ENCODE measurements at places on chromosomes 2 and 18.

- no peak overlapping the region for H3K4me3 ChIP-seq
- H3K4me1 ChIP-seq, result no peaks in the 10 kb centered on the region
- no peaks in the 10 kb centered on the region for H3K36me3 ChIP-seq
- no peaks in the 10 kb centered on the region for H3K27me3 ChIP-seq
- DNase-seq, result no peak
- H3K27ac ChIP-seq, result no peak overlapping the region
Measured at GRCh38 chr2:150944315-150944714, 317.3 kb downstream of the RBM43 start.

DNA sequence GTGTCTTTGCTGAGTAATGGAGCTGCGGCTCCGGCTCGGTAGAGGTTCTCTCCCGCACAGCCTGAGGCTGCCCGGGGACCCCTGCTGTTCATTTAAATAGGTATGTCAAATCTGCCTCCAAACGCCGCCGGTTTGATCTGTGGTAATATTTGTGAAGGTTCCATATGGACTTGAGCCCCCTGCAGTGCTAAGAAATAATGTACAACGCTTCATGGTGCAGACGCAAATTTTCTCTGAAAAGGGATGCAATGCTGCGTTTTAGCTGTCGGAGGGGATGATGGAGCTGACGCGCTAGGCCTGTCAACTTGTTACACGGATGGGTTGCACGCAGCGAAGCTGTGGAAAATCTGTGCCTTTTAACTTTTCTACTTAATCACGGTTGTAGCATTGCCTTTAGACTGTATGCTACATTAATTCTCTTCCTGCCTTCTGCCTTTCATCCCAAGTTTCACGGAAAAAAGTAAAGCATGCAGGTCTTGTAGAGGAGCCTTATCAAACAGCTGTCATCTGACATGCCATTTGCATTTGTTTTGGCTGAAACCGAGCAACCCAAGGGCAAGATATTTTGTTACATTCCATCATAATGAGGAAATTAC, 43.2 kb downstream of the MRPS9 start:
- H3K27me3 ChIP-seq, result no peaks in the 10 kb centered on the region
- H3K27ac ChIP-seq, result no peak overlapping the region
- peaks cover 8% of the 10 kb centered on the region for H3K36me3 ChIP-seq
- H3K4me3 ChIP-seq, result no peak overlapping the region

DNA sequence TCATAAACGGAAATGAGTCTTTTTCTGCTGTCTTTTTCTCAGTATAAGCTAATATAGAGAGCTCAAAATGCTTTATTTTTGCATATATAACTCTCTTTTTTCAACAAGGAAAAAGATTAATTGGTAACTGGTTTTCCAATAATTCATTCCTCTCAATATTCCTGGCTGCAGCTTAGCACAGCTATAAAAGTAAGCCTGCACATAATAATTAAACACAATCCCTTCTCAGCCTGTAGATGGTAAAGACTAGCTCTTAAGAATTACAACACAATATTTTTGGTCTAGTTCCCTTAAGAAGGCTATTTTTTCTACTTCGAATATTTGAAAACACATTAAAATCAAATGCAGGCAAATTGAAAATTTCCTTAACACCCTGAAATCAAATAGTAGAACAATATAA, 258.0 kb downstream of the DOK6 start:
- H3K36me3 ChIP-seq, result no peaks in the 10 kb centered on the region
- H3K4me1 ChIP-seq, result peaks cover 9% of the 10 kb centered on the region
- no peak for DNase-seq

GRCh38 chr18:68507781-68508180, 207.1 kb downstream of the TMX3 start:
- H3K36me3 ChIP-seq, result no peaks in the 10 kb centered on the region
- peaks cover 8% of the 10 kb centered on the region for H3K4me1 ChIP-seq
- H3K27me3 ChIP-seq, result no peaks in the 10 kb centered on the region

DNA sequence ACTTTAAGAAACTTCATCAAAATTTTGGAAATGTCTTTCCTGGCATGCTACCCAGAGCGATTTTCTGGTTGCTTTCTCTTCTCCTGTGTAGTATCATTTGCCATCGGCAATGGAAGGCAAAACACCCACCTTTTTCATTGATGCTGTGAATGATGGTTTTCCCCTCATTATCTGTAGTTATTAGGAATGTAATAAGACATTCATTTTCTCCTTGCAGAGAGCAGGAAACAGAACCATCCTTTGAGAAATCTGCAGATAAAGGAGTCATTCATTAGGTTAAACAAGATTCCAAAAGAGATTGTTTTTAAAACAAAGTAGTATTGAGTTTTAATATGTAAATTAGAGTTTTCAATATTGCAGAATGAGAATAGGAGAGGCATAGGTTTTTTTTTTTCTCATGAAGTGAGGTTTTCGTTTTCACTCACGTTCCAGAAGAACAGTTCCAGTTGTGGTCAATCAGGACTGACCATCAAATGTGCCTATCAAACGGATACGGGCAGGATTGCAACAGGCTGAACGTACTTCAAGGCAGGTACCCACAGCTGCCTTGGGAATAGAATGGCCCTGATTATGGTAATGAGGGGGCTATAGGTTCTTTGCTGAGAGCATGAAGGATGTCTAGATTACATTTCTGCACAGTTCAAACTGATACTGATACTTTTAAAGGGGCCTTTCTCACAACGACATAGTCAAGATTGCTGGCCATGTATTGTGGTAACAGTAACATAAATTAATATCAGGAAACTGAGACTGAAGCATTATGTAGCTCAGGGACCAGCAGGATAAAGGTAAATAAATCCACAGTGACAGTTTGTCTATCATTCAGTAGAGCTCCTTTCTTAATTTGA, 49.8 kb upstream of the PLA2R1 start:
- no peaks in the 10 kb centered on the region for H3K27me3 ChIP-seq
- no peak overlapping the region for H3K27ac ChIP-seq

DNA sequence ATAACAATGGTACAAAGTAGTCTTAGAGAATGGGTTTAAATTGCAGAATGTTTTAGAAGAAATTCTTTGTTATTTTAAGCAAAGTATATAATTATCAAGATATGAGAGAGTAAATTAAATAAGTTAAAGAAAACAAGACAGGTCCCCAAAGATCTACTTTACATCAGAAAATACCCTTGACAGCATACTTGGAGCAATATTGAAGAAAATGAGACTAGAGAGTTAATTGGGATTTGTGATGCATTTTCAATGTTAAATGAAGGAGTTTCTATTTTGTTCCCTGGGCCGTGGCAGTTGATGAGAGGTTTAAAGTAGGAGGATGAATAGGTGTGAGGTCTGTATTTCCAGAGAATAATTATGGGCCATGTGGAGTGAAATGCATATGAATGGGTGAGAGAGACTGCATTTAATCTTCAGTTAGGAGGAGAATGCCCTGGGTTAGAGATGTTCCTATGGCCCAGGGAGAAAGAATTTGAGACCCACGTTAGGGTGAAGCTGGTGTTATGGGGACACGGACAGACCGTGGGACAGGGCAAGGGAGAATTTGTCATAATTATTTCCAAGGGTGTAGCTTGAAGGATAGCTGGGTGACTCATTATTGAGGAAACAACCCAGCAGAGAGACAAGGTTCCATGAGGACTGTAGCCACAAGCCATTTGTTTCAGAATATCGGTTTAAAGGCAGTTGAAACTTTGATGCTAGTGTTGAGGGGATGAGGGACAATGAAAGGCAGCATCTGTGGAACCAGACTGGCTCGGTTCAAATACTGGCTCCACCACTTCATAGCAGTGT, 22.7 kb downstream of the MGAT5 start:
- H3K27me3 ChIP-seq, result no peaks in the 10 kb centered on the region
- H3K4me3 ChIP-seq, result no peak overlapping the region
- H3K4me1 ChIP-seq, result no peaks in the 10 kb centered on the region
- H3K36me3 ChIP-seq, result no peaks in the 10 kb centered on the region
- DNase-seq, result no peak
- no peak overlapping the region for H3K27ac ChIP-seq

DNA sequence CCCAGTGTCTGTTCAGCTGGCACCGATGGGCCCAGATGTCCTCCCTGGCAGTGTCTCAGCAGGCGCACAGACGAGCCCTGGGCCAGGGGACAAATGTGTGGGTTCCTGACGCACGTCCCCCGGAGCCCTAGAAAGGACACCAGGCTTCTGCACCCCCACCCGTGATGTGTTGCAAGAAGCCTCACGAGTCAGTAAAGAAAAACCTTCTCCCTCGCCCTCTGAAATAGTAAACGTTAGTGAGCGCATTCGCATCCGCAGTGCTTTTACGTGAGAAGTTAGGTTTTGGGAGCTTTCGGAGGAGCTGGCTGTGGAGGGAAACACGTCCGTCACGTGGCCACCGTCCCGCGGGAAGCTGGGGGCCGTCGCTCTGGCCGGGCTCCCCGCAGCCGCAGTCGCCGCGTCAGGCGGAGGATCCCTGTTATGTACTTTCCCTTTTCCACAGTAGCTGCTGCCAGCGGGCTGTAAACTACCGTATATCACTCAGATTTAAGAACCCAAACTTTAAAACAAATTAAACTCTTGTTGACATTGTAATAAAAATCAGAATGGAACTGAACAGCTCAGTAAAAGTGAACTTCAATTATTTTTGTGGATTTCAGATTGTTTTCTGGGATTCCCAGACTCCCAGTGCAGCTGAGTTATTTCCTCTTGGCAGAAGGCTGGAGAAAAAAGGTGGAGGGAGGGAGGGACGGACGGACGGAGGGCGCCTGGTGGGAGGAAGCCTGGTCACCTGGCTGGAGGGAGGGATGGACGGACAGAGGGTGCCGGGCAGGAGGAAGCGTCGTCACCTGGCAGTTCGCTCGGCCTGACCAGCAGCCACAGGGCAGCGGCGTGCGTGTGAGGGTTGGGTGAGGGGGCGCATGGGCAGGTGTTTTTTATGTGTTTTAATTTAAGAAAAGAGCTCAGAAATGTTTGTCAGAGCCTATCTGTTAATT, 112.1 kb downstream of the NFATC1 start:
- DNase-seq, result no peak
- no peak overlapping the region for H3K4me3 ChIP-seq
- H3K27me3 ChIP-seq, result peaks cover 93% of the 10 kb centered on the region
- no peaks in the 10 kb centered on the region for H3K36me3 ChIP-seq
- no peak overlapping the region for H3K27ac ChIP-seq
- no peaks in the 10 kb centered on the region for H3K4me1 ChIP-seq

GRCh38 chr18:38851526-38851925, 1285.9 kb upstream of the CELF4 start:
- H3K4me1 ChIP-seq, result no peaks in the 10 kb centered on the region
- no peak overlapping the region for H3K4me3 ChIP-seq
- no peak overlapping the region for H3K27ac ChIP-seq

GRCh38 chr2:201983800-201984199, 49.9 kb upstream of the FZD7 start:
- H3K4me3 ChIP-seq, result no peak overlapping the region
- H3K36me3 ChIP-seq, result no peaks in the 10 kb centered on the region
- peak overlapping the region; percentile 60 for H3K27ac ChIP-seq
- no peak for DNase-seq

DNA sequence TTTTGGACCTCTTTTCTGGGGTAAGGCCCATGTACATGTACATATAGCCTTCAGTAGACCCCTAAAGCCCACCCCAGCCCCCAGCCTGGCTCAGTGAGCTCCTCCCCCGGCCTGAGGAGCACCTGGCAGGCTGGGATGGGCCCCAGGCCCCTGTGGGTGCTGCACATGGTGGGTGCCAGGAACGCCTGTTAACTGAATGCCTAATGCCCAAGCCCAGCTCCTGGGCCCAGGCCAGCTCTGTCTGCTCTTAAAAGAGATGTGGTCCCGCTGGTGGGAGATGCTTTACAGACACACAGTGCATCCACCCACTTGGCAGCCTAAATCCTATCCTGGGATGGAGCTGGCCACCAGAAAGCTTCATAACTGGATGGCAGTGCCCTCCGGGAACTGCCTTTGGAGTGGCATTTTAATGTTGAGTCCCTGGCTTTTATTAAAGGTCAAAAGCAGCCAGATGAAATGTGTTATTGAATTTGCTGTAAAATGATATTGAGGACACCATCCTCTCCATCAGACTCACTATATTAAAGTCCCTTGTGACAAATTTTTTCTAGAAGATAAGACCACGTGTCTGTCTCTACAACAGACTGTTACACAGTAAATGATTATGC, 7.7 kb upstream of the OXER1 start:
- H3K4me1 ChIP-seq, result no peaks in the 10 kb centered on the region
- peak; percentile 78 for DNase-seq
- H3K4me3 ChIP-seq, result no peak overlapping the region
- H3K27me3 ChIP-seq, result no peaks in the 10 kb centered on the region
- H3K27ac ChIP-seq, result no peak overlapping the region

DNA sequence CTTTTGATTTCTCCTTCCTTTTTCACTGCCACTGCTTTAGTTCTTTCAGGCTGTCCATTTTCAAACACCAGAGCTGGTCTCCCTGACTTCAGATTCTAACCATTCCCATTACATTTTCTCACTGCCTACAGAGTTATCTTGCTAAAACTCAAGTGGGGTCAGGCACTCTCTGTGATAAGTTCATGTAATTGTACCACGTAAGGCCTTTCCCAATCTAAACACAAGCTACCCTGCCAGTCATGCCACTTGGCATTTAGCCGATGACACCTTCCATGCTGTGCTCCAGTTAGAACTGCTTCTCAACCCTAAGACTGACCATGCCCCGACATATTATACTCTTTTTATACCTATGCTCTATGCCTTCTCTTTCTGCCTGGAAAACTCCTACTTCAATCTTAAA, 592.4 kb downstream of the DPP10 start:
- H3K36me3 ChIP-seq, result no peaks in the 10 kb centered on the region
- no peaks in the 10 kb centered on the region for H3K4me1 ChIP-seq
- H3K27ac ChIP-seq, result no peak overlapping the region

DNA sequence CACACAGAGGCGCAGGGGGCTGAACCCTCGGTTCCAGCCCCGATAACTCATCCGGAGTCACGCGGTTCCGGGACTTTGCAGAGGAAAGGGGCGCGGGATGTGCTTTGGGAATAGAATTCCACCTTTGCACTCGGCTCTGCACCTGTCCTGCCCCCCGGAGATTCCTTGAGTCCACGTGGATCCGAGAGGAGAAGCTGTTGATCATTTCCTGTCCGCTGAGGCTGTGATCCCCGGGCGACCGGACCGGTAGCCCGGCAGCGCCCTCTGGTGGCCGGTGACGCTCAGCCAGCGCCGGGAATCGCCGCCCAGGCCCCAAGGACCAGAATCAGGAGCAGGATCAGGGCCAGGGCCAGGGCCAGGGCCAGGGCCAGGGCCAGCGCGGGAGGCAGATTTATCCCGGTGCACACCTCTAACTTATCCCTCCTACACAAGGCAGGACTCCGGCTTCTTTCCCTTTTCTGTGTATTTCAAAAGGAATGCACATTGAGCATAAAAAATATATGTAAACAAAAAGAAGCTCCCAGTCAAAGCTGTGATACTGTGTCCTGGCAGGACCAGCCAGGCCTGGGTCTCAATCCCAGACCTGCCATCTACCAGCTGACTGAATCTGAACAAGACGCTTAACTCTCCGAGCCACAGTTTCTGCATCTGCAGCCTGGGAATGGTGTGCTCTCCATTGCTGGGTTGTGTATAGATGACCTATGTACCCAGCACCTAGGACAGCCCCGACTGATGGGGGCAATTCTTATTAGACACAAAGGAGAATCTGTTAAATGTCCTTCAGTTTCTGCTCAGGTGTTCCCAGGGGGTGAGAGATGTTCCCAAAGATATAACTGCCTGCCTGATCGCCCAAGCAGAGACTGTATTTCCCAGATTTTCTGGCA, 8.5 kb upstream of the SPATA3 start:
- H3K36me3 ChIP-seq, result no peaks in the 10 kb centered on the region
- H3K4me3 ChIP-seq, result peak overlapping the region; percentile 63
- no peaks in the 10 kb centered on the region for H3K4me1 ChIP-seq
- peak; percentile 96 for DNase-seq

Data from SK-N-SH (cell line).